ENCODE measurements at places on chromosomes 2 and 18.

- DNase-seq = no peak
Observed at GRCh38 chr2:44551497-44551896, 189.8 kb downstream of the CAMKMT start.

DNA sequence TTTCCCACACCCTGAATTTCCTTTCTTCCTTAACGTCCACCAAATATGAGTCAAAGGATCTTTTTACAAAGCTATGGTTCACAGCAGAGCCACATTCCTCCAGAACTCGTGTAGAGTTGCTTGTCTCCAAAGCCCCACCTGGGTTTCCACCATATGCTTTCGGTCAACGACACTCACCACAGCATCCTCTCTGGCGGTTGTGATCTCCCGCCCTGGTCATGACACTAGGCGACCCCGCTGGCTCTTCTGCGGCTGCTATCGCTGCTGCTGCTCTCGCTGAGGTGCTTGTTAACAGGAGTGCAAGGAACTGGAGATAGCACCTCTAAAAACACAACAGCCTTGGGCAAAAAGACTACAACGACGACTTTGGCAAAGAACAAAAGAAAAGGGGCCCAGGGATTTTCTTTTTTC is 340 bp downstream of the SLC40A1 start:
- DNase-seq = no peak

- peak; percentile 49 for DNase-seq
Observed at GRCh38 chr2:237604960-237605359, 14.4 kb upstream of the RAB17 start.

- DNase-seq = peak; percentile 32
Observed at GRCh38 chr2:19753314-19753713, 148.5 kb downstream of the TTC32 start.

DNA sequence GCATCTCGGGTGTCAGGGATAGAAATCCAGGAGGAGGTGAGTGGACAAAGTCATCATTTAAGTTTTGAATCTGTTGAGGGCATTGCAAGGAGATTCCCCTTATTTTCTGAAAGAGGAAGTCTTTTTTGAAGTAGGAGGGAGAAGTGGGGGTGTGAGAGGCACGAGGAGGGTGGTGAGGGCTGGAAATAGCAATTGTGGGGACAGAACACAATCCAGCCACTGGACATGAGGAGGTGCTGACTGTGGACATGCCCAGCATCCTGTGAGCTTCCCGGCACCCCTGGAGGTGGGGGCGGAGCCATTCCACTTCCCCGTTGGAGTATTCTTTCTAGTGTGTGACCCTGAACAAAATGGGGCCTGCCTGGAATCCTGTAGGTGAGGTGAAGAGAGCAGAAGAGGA is 310.7 kb upstream of the EPAS1 start:
- no peak for DNase-seq

DNA sequence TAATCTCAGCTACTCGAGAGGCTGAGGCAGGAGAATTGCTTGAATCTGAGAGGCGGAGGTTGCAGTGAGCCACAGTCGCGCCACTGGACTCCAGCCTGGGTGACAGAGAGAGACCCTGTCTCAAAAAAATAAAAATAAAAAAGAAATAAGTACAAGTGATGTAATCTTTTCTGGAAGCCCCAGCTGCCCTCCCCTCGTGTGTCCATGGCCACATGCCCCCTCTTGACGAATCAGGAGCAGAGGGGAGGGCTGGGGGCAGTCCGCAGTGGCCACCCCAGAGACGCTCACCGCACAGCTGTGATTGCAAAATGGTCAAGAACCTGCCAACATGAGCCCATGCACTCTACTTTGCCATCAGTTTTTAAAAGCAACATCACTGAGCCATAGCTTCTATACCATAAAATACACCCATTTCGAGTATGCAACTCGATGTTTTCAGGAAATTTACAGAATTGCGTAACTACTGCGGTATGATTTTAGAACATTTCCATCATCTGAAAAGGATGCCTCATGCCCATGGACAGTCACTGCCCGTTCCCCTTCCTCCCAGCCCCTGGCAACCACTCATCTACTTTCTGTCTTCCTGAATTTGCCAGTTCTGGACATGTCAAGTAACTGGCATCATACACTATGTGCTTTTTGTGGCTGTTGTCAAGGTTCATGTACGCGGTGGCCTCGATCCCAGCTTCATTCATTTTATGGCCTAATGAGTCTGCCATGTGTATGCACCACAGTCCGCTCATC is 88.1 kb downstream of the NDUFA10 start:
- DNase-seq = no peak

- no peak for DNase-seq
Observed at GRCh38 chr2:16179701-16180416, 239.5 kb downstream of the MYCN start.

GRCh38 chr18:59268721-59269562 is 4.3 kb downstream of the RAX start:
- no peak for DNase-seq

GRCh38 chr2:235263205-235264120 is 230.4 kb upstream of the AGAP1 start:
- DNase-seq = peak; percentile 63

DNA sequence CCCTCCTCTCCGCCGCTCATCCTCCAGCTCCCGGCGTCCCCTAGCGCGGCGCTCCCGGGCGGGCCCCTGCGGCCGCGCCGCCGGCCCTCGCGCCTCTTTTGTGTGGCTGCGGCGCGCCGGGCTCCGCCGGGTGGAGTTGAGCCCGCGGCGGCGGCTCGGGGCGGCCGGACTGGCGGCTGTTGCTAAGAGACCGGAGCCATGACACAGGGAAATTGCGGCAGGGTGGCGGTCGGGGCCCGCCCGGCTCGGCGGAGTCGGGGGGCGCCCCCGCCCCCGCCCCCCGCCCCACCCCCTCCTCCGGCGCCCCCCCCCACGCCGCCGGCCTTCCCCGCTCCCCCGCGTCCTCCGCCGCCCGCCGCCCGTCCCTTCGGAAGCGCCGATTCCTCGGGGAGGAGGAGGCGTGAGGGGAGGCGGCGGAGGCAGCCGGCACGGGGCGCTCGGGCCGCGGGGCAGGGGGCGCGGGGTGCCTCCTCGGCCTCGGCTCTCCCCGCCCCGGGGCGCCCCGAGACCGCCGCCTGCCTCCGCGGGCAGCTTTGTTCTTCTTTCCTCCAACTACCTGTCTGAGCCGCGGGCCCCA is at the start of gene TMEM200C:
Gene TMEM200C (minus strand): TSS at position 224 of the 577 bp plus-strand sequence. CDS start 3,459 bp downstream, outside the sequence.
- no peak for DNase-seq

DNA sequence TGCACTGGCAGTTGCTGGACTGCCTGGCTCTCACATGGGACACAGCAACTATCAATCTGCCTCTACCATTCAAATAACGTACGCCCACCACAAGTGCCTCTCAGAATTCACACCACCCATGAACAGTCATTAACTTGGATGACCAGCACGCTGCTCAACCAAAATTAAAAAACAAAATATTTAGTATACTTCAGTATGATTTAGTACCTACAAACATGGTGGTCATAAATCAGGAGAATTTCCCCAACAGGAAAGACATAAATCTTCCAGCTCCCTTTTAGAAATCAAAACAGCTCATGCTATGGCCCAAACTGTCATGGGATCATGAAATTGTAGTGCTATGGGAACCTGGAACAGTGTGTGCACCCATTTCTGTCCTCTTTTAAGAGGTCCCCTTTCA is 317.4 kb upstream of the ETAA1 start:
- DNase-seq = no peak

GRCh38 chr2:216548901-216549331 is 50.3 kb downstream of the RPL37A start:
- peak; percentile 54 for DNase-seq

GRCh38 chr18:56373601-56374000 is 264.8 kb downstream of the TXNL1 start:
- DNase-seq = no peak

- DNase-seq = peak; percentile 22
Observed at GRCh38 chr2:44753552-44754285, 187.8 kb upstream of the SIX3 start.

GRCh38 chr2:203914546-203915182 is 21.9 kb upstream of the ICOS start:
- no peak for DNase-seq

DNA sequence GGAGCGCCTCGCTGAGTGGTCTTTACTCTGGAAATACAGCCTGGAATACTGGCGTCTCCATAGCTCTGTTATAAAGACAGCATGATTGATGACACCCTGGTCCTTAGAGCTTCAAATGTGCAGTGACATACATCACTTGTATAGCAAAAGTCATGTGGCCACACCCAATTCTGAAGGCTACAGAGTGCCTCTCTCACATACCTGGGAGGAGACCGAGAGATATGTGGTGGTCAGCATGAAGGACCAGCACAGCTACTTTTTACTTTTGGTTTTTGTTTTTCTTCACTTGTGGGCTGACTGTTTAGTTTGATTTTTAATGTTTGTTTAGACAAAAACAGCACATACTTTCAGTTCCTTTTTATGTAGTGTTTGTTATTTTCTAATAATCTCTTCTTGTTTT is 938.5 kb upstream of the SOX11 start:
- no peak for DNase-seq

- no peak for DNase-seq
Observed at GRCh38 chr18:26635466-26635865, 87.1 kb upstream of the KCTD1 start.

- peak; percentile 26 for DNase-seq
Observed at GRCh38 chr2:157433394-157433793, 10.5 kb downstream of the CYTIP start.

DNA sequence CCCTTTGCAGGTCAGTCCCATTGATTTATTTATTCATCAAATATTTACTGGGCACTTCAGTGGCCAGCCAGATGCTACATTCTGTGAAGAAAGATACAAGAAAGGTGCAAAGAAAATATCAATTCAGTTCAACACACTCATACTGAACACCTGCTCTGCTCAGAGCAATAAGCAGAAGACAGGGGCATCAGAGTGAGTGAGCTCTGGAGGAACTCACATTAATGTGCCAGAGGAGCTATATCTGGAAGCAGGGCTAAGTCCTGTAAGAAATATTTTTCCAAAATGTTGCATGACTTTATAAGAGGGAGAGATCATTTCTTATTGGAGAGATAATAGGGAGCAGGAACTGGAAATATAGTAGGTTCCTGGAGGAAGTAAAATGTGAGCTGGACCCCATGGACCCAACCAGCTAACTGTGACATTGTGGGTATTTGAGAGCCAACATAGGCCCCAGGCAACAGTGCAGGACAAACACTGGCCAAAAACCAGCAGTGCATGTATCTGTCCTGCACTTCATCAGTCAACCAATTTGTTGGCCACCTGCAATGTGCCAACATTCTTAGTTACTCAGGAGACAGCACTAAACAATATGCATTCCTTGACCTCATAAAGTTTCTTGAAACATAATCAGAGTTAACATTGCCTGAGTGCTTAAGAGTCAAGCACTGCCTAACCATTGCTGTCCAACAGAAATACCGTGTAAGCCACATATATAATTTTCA is 102.7 kb upstream of the PTPRM start:
- DNase-seq = no peak

DNA sequence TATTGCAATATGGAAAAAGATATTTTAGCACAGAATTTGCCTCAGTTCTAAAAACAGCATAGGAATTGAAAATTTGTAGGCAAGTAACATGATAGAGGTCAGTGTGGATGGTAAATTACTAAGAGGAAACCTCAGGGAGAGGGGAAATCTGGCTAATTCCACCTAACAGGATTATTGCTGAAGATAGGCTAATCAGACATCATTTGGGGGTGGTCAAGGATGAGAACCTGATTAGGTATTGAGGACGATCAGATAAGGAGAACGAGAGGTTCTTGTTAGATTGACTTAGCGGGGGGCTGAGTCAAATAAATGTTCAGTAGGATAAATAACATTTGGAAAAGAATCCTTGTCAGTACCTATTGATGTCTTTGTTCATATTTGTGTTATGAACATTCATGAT is 543.2 kb upstream of the LRRTM4 start:
- DNase-seq = no peak

DNA sequence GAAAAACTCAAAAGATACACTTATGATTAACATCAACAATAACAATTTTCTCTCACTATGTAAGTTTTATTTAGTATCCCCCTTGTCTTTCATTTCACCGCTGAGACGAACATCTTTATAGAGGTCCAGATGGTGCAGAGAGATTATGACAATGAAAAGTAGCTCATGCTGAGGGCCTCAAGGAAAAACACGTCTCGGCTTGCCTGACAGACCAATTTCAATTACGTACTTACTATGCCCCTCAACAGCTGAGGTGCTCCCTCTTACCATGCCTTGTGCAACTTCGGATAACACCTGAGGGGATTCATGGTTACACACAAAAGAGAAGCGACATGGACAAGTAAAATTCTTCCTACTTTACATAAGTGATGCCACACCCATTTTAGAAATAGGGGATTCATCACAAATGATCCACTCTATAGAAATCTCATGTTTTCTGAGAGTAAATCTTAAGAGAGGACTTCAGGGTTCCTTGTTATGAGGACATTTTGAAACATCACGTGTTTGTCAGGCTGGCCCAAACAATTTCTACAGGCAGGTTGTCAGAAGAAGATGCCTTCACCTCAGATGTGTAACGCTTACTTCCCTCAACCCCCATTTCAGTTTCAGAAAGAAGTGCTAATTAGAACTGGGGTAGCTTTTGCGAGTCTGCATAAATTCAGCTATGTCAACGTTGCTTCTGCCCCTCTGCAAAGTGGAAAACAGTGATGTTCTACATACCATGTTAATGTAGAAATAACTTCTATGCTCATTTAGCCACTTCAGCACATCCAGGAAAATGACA is 191.4 kb downstream of the NRXN1 start:
- DNase-seq = no peak

DNA sequence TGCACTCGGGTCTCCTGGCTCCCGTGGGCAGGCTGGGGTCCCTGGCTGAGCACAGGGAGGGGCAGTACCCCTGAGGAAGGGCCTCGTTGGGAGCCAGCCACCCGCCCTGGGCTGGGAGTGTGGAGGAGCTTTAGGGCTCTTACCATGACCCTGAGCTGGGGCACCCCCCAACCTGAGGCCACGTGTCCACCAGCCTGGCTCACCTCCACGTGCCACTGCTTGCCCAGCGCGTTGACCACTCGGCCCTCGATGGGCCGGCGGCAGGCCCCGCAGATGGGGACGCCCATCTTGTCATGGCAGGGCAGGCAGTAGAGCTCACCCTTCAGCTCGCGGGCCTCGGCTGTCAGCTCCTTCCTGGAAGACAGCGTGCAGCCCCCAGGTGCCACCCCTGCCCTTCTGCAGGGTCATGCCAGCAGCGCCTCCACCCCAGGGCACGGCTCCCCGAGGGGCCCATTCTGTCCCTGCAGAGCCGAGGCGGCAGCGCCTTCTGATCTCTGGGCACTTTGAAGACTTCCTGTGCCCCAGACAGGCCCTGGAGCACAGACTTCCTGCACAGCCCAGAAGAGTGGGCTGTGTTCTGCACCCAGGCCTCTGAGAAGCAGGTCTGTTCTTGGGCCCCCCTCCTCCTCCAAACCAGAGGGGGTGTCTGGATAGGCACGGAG is 4.0 kb upstream of the GPR17 start:
- DNase-seq = no peak

- DNase-seq = no peak
Observed at GRCh38 chr18:79792096-79792987, 5.4 kb upstream of the KCNG2 start.

- no peak for DNase-seq
Observed at GRCh38 chr18:47949202-47949601, 18.7 kb upstream of the SMAD2 start.

DNA sequence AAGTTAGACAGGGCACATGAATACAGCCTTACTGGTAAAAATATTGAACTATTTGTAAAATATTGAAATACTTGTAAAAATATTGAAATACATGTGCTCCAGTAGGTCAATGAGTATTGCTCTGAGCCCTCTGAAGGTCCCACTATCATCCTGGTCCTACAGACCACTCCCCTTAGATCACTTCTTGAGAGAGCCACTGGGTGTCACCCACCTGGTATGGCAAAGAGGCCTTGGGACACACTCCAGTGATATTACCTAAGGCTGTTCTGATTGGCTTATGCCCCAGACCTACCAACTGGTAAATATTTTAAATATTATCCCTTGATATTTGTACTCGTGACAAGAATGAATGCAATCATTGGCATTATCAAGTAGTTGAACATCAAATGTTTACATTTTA is 5.0 kb downstream of the THSD7B start:
- no peak for DNase-seq
